Central memory CD4-positive, alpha-beta T cell (primary cell): ENCODE measurements at places on chromosomes 11 and 22.

GRCh38 chr11:128532016-128532571 lies 55.3 kb downstream of the ETS1 start:
- DNase-seq = no peak

DNA sequence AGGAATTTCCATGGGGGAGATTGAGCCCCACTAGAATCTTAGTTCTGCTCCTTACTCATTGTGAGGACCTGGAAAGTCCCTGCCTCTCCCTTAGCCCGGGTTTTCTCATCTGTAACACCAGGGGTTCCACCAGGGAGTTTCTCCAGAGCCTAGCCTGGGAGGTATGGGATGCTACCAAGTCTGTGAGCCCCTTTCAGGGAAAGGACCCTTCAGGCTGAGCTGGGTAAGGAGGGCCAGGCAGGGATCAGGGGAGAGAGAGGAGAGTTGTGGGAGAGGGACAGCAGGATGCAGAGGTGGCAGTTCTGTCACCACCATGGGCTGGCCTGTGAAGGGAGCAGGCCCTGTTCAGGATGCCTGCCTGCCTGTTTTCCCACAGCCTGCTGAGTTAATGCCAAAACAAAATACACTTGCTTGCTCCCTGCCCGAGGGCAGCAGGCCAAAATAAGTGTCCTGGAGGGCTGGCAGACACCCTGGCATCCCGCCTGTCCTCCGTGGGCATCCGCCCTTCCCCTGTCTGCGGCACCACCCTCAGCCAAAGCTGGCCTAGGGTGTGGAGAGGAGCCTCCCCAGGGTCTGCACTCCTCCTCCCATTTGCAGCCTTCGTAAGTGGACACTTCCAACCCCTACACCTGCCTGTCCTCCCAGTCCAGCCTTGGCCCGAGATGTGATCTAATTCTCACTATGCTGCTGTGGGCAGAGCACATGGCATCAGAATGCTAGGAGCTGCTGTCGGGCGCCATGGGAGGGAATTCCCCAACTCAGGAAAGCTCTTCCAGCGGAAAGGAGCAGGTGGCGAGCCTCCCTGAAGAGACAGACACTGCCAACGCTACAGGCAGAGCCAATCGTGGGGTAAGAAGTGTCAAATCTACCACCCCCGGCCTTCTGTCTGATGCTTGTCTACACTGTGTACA lies 5.9 kb upstream of the FCHSD2 start:
- DNase-seq = no peak

- DNase-seq = no peak
These were observed 339.1 kb upstream of the B3GAT1 start for GRCh38 chr11:134751031-134751585.

DNA sequence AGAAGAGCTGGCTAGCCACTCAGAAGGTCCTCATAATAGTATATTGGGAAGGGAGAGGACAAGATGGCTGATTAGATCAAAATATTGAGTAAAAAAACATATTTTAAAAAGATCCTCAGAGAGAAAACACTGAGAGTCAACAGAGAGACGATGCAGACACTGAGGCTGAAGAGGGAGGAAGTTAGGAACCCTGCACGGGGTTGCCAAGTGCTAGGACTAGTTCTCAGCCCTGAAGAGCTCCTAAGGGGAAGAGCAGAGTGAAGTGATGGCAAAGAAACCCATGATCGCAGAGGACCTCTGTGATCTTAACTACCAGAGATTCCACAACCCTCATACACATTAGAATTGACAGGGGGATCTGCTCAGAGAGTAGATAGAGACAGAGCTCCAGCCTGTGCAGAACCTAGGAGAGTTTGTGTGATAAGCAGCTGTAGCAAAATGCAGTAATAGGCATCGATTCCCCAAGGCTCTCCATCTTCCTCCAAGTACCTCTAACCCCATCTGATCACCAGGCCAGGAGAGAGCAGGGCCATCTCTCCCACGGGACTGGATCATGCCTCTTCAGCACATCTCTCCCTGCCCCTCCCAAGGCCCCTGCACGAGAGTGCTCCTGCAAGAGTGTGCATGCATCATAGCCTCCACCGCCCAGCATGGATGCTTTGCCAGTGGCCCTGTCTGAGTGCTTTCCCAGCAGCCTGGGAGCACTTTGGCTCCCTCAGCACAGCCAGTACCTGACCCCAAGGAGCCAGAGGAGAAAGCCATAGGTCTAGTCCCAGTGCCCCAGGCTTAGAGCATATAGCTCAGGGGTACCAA lies 41.2 kb upstream of the ARL14EP start:
- DNase-seq = no peak

GRCh38 chr11:32184723-32185376 lies 94.0 kb downstream of the RCN1 start:
- DNase-seq = no peak

GRCh38 chr11:65498977-65499712 lies at the start of gene MALAT1:
MALAT1 (plus strand) TSS chr11:65499045.
- DNase-seq = peak; percentile 91

DNA sequence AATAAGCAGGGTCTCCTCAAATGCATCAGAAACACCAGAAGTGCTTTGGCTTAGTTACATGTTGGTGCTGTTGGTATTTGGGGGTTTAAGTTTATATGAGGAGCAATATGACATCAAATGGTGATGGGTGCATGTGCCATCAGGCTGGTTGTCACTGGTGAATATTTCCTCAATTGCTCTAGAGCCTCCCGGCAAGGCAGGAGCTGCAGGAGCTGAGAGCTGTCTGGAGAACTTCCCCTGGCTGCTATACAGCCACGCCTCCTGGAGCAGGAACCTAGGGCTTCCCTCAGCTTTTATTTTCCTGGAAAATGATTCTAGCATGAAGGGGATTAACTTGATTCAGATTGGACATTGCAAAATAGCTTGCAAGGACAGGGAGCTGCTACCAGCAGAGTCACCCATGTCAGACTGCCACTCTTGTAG lies 15.8 kb downstream of the IGLL5 start:
- DNase-seq = no peak

GRCh38 chr11:3169255-3170043 lies 4.3 kb upstream of the OSBPL5 start:
- DNase-seq = no peak

DNA sequence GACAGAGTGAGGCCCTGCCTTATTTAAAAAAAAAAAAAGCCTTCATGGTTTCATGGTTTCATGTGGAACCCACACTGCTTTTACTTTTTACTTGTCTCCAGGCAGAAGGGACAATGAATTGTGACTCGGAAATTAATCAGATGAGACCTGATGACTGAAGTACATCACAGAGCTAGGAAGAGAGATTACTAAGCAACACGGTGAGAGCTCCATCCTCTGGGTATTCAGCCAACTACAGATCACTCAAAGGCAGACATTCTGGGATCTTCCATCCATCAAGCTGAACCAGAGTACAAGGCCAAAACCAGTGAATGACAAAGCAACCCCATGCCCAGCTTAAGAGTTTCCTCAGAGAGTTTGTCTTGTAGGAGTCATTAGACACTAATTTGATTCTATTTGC lies 433.2 kb downstream of the SOX6 start:
- DNase-seq = no peak

DNA sequence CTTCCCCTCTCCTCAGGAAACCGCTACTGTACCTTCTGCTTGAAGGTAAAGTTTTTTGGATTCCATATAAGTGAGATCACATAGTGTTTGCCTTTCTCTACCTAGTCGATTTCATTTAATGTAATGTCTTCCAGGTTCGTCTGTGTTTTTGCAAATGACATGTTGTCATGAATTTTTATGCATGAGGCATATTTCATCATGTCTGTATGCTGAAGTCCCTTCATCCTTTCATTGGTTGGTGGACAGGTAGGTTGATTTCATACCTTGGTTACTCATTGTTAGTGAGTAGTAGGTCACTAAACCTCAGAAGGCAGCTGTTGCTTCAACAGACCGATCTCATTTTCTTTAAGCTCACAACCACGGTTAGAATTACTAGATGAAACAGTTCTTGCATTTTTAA lies 60.3 kb downstream of the LRRC74B start:
- no peak for DNase-seq

DNA sequence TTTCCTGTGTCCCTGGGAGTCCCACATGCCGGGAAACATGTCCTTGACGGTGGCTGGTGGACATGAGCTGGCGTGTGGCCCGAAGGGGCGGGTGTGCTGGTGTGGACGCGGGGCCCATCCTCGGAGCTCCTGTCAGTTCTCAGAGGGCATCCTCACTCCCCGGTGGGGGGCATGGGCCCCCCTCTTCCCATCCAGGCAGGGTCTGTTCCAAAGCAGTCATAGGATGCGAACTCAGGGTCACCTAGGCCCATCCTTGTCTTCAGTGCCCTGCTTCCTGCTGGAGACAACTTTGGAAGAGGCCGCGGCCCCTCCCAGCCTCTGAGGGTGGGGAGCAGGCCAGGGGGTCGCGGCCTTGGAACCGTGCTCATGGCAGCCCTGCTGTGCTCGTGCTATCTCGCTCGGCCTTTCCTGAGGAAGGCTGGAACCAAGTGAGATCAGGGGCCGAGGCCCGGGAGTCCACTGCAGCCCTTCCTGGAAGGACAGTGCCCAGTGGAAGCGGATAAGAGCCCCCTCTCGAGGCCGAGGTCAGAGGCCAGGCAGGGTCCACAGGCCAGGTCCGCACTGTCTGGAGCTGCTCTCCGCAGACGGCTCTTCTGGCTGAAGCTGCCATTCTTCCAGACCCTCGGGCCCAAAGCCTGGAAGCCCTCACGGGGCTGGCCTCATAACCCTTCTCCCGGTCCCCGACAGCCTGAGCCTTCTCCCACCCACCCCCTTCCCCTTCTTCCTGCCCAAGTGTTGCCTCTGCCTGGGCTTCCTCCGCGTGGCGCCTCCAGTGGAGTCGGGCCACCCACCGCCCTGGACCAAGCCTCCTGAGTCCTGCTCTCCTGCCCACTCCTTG lies 8.7 kb downstream of the GRK2 start:
- DNase-seq = no peak

DNA sequence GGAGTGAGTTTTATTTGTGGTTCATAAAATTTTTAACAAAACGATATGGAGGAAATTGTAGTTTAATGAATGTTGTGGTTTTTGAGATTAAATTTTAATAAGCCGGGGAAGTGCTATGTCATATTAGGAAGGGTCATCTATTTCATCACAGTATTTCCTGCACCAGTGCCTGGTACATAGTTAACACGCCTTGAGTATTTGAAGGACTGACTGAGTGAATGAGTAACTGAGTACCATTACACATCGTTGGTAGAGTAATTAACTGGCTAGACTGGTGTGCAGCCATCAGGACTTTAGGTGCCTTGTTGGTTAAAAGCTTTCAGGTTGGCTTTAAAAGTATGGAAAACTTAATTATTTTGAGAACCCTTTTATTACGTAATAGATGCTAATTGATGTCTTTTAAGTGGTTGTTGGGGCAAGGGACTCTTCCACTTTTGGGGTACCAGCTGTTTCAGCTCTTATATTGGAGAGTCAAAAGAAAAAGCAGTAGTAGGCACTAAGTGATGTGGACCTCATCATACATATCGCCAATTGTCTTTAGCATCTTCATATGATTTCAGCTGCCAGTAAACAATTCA lies 101.8 kb downstream of the DDX10 start:
- DNase-seq = no peak

GRCh38 chr11:14106303-14107049 lies 144.0 kb downstream of the SPON1 start:
- DNase-seq = no peak

GRCh38 chr11:107592813-107593212 lies 1.9 kb downstream of the ELMOD1 start:
- no peak for DNase-seq

GRCh38 chr11:108751444-108751843 lies 86.6 kb downstream of the DDX10 start:
- DNase-seq = no peak

- DNase-seq = no peak
These were observed 48.3 kb upstream of the LRRC55 start for GRCh38 chr11:57133366-57134038.

DNA sequence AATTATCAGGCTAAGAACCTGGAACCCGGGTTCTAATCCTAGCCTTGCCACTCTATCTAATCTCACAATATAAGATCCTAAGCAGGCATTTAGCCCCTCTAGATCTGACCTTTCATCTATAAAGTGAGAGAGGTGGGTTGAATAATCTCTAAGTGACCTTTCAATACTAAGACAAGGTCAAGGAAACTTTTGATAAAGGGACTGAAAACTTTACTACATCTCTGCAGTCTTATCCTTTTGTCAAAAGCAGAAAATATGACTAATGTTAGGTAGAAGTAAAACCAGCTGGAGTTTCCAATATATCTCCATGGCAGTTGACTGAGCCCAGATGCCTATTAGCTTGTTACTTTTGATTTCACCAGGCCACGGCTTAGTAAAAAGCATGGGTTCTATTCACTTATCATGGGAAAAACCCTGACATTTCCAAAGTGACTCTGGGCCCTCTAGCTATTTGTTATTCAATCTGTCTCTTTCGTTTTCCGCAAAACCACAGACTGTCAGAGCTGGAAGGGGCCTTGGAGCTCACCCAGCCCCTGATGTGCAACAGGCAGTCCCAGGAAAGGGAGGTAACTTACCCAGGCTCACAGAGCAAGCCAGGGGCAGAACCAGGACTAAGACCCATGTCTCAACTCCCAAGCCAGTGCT lies 75.8 kb downstream of the RAB30 start:
- no peak for DNase-seq

DNA sequence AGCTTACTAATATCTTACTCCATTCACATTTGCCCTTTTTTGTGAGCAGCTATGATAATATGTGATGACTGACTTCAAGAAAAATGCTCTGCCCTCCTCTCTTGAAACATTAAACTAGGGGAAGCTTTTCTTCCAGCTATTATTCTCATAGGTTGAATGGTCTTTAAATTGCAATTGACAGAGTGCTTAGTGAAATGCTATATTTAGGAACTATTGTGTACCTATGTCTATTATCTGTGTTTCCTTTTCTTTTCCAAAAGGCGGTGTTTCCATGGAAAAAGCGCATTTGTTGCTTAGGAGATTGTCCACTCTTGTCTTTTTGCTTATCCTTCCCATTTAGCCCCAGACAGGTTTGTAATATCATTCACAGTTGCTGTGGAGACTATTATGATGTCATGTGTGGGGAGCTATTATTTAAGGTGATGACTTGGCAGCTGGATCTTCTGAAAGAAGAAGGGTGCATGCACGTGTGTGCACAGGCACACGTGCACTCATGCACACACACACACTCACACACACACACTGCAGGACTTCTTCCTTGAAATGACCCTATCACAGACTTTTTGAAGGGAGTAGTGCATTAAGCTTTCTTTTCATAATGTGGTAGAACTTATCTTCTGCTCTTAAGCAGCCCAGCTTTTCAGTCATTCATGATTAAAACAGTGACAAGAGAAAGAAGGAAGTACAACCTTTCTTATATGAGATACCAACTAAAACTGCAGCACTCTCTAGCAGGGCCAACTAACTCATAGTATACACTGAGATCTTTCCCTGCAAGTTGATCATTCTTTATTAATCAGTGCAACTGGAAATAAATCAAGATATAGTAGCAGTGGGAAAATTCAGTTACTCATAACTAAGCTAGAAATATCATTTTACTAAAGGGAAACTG lies 340.8 kb upstream of the MTNR1B start:
- DNase-seq = no peak

GRCh38 chr11:134277183-134278001 lies 1.2 kb downstream of the GLB1L3 start:
- DNase-seq = no peak
